ENCODE measurements at places on chromosomes 11 and 22. TPM values are rescaled to one million over a fixed set of nuclear protein-coding genes. Genes with fewer than 3 reads are reported as not detected.

MUC6 gene
- total RNA-seq, result not detected

IL18 gene
- 103 TPM for total RNA-seq

E2F8 gene
- 5.6 TPM for total RNA-seq

OR2AT4 gene
- total RNA-seq, result not detected
